SIG-M5 (cell line): ENCODE measurements at places on chromosomes 12 and 14.

DNA sequence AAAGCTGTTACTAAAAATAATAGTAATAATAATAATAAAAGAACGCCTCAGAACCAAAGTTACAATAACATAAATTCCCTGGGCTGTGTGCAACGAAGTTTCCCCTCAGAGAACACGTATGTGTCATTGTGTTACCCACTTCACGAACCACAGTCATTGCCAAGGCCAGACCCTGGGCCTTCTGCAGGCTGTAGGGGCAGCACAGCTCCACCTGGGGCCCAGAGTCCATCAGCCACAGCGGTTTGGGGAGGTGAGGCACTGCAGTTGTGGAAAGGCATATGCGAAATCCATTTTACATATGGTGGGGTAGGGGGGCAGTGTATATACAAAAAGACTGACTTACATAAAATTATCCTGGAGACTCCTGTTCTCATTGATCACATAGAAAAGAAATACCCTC, 56.1 kb downstream of the ESR2 start:
- DNase-seq = no peak

DNA sequence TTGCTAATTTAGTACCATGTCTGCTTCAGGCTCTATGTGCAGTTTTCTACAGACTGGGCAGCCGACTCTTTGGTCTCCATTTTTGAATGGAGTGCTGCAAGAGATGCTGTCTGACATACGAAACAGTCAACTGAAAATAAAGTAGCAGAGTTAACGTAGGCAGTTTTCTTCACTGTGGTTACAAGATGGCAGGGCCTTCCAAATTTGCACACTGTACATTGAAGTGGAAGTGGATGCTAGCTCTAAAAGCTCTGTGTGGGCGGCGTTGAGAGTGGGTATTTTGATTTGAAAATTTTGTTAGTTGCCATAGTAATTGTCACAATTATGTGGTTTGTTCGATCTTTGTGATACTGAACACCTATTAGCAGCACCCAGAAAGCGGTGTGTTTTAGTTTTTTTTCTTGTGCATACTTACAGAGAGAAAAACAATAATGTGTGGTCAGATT, 154.9 kb upstream of the ATP2B1 start:
- no peak for DNase-seq

DNA sequence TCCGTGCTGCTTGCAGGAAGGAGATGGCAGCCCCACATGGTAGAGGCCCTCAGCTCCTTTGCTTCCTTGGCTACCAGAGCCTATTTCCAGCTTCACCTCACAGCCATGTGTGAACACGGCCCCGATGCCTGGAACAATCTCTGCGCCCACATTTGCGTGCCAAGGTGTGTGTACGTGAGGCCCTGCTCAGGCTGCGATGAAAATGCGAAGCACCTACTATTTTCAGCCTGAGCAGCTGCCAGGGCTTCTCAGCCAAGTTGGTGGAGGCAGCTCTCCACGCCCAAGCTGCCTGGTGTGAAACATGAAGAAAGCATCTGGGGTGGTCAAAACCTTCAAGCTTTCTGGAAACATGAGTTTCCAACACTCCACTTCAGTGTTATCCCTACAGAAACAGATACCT, 177.8 kb upstream of the EGLN3 start:
- no peak for DNase-seq

DNA sequence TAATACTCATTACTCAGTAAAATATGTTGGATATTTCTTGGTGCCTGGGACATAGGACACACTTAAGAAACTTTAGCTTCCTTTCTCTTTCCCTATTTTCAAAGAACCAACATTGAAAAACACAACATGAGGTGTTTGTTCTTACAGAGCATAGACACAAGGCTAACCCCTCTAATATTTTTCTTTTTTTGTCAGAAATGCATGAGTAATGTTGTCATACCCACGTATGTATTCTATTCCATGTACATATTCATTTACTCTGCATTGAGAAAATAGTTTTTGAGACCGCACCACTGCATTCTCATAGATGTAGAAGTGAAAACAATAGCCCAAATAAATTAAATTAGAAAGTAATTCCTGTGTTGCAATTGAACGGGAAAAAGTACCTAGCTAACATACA, 13.0 kb downstream of the PAX9 start:
- no peak for DNase-seq

DNA sequence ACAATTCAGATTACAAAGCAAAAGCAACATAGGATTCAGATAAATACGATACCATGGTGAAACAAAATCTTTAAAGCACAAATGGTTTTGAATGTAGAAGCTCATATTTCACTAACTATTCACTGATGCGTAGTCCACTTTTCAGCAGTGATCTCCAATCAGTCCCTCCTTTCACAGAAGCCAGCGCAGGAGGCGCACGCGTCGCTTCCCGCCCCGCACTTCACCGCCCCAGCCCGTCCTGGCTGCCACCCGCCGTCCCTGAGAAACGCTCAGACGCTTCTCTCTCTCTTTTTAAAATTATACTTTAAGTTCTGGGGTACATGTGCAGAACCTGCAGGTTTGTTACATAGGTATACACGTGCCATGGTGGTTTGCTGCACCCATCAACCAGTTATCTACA, 19.8 kb upstream of the CHFR start:
- no peak for DNase-seq

- DNase-seq = no peak
Observed at GRCh38 chr12:1760566-1761382, 59.6 kb upstream of the LRTM2 start.

DNA sequence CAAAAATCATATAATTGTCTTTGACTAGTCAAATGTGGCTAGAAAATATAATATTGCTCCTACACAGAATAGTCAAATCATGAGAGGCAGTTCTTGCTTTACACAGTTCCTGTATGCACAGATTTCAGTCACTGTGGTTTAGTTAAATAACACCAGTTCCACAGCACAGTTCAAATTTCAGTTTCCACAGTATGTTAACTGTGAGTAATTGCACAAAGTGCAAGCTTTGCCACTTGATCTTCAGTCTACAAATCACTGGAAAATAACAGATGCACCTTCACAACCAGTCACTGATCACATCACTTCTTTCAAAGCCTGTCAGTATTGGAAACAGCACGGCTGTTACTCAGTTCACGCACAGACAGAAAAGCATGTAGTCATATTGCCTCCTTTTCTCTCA, 38.7 kb downstream of the KCNH5 start:
- DNase-seq = no peak

DNA sequence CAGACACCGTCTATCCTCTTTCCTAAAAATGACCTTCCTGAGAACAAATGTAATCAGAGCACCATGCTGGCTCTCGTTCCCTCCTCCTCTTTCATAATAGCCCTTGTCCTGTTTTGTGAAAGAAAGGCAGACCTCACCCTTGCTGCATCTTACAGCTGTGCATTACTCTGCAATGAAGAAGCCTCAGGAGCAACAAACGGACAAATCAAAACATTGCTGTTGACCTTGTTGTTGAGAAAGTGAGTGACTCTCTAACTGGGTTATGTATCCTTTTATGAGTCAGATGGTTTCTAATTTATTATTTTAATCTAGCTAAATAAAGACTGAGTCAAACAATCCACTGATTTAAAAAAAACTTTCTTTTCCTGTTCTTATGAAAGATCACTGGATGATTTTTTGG, 180.9 kb downstream of the RPS29 start:
- no peak for DNase-seq

DNA sequence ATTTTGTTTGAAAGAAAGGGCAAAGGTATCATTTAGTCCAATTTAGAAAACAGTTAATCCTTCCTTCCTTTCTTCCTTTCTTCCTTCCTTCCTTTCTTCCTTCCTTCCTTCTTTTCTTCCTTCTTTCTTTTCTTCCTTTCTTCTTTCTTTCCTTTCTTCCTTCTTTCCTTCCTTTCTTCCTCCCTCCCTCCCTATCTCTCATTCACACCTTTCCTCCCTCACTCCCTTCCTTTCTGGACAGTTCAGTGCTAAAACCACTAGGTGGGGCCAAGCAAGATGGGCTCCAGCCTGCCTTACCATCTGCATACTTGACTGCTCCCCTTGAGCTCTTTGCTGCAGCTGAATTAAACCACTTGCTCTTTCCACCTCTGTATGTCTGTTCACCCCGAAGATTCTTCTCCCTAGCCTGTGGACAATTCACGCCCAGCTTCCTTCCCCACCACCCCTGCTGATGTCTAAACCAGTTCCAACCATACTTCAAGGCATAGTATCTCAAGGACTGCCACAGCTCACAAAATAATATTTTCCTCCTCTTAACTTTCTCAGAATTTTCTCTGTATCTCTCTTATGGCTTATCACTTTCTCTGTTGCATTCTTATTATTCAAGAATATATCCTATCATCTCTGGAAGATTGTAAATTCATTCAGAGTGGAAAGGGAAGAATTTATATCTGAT, 78.0 kb downstream of the DBX2 start:
- no peak for DNase-seq

GRCh38 chr12:75177997-75178396, 31.6 kb downstream of the KCNC2 start:
- DNase-seq = no peak

GRCh38 chr14:77579780-77580179, 36.7 kb downstream of the SPTLC2 start:
- no peak for DNase-seq

- no peak for DNase-seq
Observed at GRCh38 chr12:130335517-130336392, 1.9 kb upstream of the PIWIL1 start.

DNA sequence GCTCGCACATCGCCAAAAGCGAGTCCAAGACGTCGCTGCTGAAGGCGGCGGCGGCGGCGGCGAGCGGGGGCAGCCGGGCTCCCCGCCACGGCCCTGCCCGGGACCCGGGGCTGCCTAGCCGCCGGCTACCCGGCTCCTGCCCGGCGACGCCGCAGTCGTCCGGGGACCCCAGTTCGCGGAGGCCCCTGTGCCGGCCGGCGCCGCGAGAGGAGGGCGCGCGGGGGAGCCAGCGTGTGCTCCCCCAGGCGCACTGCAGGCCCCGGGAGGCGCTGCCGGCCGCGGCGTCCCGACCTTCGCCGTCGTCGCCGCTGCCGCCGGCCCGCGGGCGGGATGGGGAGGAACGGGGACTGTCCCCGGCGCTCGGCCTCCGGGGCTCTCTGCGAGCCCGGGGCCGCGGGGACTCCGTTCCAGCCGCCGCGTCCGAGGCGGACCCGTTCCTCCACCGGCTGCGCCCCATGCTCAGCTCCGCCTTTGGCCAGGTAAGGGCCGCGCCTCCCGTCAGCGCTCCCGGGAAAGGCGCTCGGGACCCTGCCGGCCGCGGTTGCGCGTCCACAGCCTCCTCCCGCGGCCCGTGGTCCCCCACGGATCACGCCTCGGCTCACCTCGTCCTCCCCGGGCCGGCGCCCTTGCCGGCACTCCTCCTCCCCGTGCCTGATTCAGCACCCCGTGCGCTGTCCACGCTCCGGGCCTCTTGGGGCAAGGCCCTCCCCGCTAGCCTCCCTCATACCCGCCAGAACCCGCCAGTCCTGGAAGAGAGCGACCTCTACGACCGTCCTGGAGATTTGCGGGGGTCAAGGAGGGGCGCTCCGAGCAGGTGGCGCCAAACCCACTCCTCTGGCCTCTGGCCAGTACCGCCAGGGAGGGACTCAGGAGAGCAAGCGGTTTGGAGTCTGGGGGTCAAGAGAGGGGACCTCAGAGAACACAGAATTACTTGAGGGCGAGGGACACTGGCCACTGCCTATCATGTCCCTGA, 721 bp downstream of the CABP1 start:
- DNase-seq = no peak

- DNase-seq = no peak
Observed at GRCh38 chr14:103314496-103315277, 19.4 kb upstream of the EIF5 start.

DNA sequence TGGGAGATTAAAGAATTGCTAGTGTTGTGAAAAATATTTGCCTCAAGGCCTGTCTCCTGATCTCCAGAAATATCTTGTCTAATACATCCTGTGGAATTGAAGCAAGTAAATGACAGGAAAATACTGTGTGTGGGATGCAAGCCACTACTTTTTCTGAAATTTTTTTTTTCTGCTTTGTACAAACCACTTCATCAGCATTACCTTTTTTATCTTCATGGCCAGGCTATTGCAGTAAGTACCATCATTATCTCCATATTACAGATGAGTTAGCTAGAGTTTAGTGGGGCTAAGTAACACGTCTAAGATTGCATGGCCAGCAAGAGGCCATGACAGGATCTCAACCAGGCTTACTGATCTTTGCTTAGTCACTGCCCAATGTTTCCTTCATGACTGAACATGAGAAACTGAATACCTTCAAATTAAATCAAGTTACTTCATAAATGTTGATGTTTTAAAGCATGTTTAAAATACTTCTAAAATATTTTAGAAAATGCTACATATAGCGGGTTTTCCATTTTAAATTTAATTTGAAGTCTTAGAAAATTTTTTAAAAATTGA, 273.7 kb downstream of the SLC6A15 start:
- no peak for DNase-seq

- DNase-seq = no peak
Observed at GRCh38 chr12:123250471-123251383, 17.5 kb downstream of the MTRFR start.

- no peak for DNase-seq
Observed at GRCh38 chr14:91244501-91244901, at the start of gene GPR68. Gene GPR68, minus strand, starts transcription at chr14:91244704. Its CDS starts 9,654 bp downstream, at chr14:91235050.

DNA sequence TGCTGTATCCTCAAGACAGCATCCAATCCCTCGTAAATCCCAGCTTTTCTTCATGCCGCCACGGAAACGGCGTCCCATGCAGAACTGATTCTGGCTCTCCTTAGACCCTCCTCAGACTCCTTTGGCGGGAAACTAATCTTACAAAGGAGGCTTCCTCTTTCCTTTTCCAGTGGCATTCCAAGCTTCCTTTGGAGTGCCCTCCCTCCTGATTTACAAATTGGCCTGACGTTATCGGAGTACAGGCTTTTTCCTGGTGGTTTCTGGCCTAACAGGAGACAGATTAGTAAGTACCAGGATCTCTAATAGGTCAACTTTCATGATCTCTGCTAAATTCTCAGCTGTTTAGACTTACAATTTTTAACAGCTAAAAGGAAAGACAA, 1.3 kb upstream of the ZDHHC17 start:
- DNase-seq = no peak

DNA sequence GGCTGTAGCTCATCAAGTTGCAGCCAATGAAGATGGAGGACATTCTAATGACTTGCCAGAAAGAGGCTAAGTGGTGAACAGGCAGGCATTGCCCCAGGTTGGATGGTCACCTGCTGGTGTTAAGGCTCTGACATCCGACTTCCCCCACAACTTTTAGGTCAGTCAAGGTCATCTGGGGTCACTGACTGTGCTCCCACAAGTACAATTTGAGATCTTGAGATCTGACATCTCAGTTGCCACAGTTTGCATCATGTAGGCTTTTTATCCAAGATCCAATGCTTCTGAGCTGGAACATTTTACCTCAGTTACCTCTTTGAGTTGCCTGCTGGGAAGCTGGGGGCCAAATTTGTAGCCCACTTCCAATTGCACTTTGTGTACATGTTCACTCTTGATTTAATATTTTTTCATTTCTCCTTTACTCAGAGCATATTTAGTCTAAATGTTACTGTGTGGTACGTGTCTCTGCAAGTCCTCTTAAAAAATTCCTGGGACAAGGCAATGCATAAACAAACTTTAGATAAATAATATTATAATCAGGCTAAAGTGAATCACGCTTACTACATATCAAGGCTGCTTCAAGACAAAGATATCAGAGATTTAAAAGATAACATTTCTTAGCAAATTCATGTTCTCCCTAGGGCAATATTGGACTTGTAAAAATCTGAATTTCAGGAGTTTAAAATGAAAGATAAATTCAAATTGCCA, 61.4 kb downstream of the SEL1L start:
- DNase-seq = no peak
